ENCODE measurements at places on chromosomes 7 and 10.

- DNase-seq = no peak
Measured at GRCh38 chr7:3438352-3438751, 137.3 kb downstream of the SDK1 start.

- DNase-seq = no peak
Measured at GRCh38 chr10:84193846-84194423, 402 bp upstream of the CDHR1 start.

GRCh38 chr10:29130190-29130673 lies 158.6 kb upstream of the LYZL1 start:
- no peak for DNase-seq

DNA sequence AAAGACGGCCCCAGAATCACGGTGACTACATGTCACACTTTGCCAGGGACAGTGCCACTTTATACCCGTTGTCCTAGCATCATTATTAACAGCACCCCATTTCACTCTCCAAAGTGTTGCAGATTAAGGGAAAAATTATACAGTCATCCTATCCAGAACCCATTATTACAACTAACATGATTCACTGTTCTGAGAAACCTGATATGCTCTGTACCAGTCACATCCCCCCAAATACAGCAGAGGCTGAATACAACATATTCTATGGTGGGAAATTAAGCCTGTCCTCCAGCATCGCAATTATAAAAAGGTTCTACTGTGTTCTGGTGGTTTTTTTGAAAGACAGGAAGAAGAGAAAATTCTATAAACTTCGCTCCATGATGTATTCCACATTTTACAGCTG lies 162.1 kb downstream of the JAZF1 start:
- no peak for DNase-seq

DNA sequence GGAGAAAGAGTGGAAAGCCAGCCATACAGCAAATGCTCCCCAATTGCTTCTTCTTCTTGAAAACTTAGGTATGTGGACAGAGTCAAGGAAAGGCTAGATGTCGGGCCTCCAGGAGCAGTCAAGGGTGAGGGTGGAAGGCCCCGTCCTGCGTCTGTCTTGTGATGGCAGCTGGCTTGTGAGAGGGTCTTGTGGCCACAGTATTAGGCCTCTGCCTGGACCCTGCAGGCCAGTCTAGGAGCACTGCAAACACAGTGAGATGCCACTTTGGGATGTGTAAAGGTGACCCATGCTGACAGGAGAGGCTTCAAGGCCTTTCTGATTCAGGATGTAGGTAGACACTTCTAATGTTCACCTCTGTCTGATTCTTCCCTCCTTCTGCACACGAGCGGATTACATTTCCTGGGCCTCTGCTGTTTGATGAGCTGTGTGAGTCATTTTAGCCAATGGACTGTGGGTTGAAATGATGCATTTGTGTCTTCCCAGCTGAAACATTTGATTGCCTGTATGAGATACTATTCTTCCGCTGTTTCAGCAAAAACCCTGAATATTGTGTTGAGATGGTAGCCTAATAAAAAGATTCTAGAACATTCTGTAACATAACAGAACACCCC lies 135.4 kb downstream of the EMX2 start:
- DNase-seq = no peak

DNA sequence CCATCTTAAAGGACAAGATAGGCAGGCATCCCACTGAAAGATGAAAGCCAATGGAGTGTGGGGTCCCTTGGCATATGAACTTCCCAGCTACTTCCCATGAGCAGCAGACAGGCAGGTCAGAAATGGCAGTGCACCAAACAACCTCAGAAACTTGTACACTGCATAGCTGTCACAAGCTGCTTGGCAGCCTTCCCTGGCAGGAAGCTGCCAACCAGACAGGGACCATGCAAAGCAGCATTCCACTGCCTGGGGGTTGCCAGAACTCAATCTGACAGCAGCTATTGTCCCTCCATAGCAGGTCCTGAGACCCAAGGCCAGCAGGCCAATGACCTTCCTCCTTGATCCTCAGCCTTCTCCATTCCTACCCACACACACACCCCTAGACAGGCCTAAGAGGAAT lies 139.5 kb downstream of the PLCE1 start:
- no peak for DNase-seq

DNA sequence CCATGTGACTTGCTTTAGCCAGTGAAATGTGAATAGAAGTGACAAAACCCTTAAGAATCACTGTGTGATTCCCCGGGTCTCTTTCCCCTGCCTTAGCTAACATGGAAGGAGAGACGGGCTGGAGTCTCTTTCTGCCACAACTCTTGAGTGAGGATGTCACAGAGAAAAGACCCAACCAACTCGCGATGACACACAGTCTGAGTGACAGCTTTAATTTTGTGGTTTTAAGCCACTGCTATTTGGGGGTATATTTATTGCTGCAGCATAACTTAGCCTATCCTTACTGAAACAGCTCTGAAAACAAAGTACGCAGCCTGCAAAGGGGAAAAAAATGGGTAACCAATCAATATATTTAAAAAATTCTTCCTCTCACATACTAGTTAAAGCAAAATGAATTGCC lies 319.4 kb downstream of the CALN1 start:
- DNase-seq = no peak
